Posterior cingulate gyrus (tissue), 11 donors: ENCODE measurements at places on chromosomes 16 and 17.
A peak's percentile ranks its signal among the peaks of the same experiment; 100 is the strongest.

DNA sequence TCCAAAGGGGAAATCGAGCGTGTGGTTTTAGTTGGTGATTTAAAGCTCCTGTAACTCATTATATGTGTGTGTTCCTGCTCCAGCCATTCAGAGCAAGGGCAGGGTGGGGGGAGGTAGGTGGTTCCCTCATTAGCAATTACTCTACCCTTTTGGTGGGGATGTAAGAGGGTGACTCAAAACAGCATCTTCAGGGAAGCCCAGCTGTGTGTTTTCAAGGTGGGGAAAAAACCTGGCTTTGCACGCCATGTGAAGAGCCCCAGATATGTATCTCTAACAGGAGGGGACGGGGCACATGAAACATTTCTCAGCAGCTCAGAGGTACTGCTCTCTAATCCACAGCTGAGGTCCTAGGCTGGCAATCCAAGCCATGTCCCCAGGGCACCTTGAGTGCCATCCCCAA is 241.3 kb upstream of the ZFHX3 start:
- DNase-seq: no peak

DNA sequence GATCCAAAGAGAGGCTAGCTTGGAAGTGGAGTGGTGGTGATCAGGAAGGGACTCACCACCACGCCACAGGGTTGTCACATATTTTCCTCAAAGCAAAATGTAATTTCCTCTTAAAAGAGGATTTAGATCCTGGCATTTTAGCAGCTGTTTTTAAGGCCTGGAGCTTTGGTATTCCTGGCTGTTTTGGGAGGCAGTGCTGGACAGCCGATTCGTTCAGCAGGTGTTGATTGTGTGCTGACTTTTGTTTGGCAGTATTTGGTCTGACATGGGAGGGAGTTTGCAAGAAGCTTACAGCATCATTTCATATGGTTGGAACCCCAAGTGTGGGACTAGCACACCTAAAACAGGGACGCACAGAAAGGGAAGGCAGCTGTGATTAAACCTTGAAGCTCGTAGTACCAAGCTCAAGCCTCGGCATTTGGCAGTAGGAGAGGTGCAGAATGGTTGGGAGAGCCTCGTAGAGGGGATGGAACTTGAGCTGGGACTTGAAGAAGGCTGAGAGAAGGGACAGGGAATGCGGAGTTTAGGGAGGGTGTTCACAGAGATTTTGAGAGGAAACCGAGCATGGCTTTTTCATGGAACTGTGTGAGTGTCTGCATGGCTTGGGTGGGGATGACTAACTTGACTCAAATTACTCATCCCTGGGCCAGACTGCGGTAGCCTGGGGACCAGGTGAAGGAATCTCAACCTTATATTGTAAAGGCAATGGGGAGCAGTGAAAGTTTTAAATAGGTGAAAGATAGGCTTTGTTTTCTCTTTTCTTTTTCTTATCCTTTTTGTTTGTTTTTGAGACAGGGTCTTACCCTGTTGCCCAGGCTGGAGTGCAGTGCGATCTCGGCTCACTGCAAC is 52.3 kb downstream of the RPTOR start:
- DNase-seq: no peak

GRCh38 chr17:51164911-51165679 is 1.1 kb upstream of the NME2 start:
- no peak for DNase-seq

DNA sequence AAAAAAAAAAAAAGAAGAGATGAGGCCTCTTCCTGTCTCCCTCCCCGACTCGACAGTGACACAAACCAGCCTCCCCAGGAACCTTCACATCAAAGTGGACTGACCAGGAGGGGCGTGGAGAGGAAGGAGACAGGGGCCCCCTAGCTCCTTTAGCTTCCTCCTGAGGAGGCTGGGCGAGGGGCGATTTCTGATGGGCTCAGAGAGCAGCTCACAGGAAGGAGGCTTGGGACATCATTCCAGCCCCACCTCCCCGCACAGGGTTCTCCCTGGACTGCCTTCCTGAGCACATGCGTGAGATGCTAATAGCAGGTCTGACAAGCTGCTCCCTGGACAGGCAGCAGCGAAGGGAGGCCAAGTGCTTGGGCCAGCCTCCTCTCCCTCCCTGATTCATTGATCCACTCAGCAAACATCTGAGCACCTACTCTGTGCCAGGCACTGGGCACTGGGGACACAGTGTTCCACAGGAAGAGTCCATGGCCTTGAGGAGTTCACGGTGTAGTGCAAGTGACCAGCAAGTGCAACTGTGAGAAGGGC is 14.4 kb upstream of the DOK4 start:
- DNase-seq: peak; percentile 52

DNA sequence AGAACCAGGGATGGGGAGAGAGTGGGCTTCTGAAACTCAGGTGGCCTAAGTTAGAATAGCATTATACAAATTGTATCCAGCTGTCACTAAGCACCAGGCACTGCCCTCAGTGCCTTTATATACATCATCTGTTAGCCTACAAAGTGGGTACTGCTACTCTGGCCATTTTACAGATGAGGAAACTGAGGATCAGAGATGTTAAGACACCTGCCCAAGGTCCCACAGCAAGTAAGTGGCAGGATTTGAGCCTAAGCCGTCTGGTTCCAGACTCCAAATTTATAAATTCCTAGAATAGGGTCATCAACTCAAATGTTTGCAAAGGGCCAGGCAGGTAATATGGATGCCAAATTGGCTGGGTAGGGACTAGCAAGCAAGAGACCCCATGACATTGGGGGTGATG is 2.3 kb downstream of the ORAI3 start:
- no peak for DNase-seq

DNA sequence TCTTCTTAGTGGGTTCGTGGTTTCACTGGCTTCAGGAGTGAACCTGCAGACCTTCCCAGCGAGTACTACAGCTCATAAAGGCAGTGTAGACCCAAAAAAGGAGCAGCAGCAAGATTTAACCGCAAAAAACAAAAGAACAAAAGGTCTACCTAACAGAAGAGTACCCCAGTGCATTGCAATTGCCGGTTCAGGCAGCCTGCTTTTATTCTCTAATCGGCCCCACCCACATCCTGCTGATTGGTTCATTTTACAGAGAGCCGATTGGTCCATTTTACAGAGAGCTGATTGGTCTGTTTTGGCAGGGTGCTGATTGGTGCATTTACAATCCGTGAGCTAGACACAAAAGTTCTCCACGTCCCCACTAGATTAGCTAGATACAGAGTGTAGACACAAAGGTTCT is 2.0 kb upstream of the ARRB2 start:
- DNase-seq: no peak

DNA sequence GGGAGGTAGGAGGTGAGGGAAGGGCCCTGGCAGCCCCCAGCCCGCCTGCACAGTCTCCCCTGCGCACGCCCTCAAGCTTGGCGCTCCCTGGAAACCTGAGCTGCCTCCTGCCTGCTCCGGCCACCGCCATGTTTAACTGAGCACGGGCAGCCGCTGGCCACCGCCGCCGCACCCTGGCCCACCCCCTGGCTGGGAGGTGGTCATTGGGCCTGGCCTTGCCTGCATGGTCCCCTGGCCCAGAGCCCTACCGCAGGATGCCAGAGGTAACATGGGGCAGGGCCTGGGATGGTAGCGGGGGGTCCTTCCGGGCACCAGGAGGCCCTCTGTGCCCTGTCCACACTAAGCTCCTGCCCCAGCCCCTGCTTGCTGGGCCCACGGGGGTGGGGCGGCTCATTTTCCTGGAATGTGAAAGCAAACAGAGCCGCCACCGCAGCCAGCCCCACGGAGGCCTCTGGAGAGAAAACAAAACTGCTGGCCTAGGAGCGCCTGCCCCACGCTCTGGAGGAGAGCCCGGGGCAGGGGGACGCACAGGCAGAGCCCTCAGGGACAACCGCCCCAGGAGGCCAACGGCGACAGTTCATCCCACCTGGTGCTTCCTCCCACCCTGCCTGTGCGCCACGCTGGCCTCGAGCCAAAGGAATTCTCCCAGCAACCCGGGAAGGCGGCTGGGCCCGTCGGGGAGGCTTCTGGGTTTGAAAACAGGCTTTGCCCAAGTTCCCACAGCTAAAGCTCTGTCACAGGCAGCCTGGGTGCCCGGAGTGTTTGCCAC is 8.9 kb downstream of the NHERF2 start:
- DNase-seq: no peak

DNA sequence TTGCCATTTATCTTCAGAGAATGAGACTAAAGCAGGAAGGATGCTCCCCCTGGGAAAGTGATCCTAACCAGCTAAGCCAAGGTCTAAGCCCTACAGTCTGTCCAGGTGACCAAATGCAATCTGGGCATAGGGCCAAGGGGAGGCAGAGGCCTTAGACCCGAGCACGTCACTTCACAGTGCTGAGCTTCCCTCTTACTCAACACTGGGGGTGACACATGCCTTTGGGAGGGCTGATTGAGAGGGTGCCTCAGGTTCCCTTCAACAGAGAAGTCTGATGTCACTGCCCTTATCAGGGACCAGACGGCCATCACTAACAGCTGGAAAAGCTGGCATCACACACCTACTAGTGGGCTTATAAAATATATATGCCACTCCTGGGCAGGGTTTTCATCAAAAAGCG is 4.0 kb downstream of the CIAO2B start:
- DNase-seq: no peak

DNA sequence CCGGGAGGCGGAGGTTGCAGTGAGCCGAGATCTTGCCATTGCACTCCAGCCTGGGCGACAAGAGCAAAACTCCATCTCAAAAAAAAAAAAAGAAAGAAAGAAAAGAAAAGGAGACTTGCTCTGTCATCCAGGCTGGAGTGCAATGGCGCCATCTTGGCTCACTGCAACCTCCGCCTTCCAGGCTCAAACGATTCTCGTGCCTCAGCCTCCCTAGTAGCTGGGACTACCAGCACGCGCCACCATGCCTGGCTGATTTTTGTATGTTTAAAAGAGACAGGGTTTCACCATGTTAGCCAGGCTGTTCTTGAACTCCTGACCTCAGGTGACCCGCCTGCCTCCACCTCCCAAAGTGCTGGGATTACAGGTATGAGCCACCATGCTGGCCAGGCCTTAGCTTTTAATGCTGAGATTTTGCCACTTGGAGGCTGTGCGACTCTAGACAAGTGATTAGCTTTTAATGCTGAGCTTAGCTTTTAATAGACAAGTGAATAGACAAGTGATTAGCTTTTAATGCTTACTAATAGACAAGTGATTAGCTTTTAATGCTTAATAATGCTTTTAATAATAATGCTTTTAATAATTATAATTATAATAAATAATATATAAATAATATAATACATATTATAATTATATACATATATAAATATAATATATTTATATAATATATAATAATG is 9.6 kb downstream of the LDAF1 start:
- no peak for DNase-seq

DNA sequence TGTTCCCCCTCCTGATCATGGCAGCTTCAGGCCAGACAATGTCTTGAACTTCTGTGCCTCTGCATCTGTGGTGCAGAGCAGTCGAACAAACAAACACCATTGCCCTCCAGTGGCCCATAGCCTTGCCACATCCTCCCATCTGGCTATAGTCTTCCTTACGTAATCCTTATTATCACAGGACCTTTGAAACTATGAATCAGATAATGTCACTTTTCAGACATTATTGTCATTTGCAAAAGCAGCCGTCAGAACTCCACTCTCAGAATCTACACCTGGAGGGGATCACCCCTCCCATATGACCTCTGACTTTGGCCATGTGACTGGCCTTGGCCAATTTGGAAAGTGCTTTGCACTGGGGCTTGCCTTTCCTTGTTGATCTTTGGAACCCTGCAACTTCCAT is 387.3 kb downstream of the MAF start:
- no peak for DNase-seq

- DNase-seq: no peak
Measured at GRCh38 chr16:53600126-53600525, 97.1 kb upstream of the AKTIP start.

- DNase-seq: no peak
Measured at GRCh38 chr17:72613396-72613795, 479.1 kb downstream of the SLC39A11 start.

- DNase-seq: no peak
Measured at GRCh38 chr16:80984124-80984892, 22.4 kb downstream of the CMC2 start.

GRCh38 chr16:470418-470817 is 45.0 kb downstream of the RAB11FIP3 start:
- DNase-seq: no peak

DNA sequence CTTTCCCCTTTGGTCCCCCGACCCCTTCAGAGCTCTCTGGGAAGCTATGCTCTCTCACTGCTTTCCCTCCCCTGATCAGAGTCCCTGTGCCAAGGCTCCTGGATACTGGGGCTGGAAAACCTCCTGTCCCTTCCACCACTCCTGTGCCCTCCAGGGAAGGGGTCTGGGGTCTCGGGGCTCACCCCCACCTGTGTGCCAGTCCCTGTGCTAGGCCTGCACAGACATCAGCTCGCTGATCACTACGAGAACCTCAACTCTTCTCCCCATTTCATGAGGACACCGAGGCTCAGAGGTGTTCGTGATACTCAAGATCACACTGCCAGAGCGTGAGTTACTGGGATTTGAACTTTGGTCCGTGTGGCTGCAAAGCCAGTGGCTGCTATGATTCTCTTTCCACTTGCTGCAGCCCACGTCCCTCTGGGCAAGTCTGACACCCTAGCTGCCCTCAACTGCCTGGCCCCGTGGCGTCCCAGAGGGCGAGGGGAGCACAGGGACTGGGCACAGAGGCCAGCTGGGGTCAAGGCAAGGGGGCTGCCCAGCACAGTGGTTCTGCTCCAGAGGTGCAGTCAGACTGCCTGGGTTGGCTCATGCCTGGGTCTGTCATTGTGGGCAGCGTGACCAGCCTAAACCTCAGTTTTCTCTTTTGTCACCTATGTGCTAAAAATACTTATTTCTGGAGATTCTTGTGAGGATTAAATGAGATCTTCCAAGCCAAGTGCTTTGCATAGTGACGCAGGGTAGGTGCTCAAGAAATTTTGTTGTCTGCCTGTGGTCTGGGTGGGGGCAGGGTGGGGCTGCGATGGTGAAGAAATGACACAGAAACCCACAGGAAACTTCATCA is 43.8 kb upstream of the TOB1 start:
- peak; percentile 28 for DNase-seq

- no peak for DNase-seq
Measured at GRCh38 chr16:30382111-30382881, at the start of gene SEPTIN1. TSS of gene SEPTIN1 (minus strand) at chr16:30382561. CDS start at chr16:30382542, 19 bp downstream.

- no peak for DNase-seq
Measured at GRCh38 chr16:61934601-61935000, 101.6 kb downstream of the CDH8 start.

- no peak for DNase-seq
Measured at GRCh38 chr16:70737377-70738082, 51.7 kb upstream of the MTSS2 start.

DNA sequence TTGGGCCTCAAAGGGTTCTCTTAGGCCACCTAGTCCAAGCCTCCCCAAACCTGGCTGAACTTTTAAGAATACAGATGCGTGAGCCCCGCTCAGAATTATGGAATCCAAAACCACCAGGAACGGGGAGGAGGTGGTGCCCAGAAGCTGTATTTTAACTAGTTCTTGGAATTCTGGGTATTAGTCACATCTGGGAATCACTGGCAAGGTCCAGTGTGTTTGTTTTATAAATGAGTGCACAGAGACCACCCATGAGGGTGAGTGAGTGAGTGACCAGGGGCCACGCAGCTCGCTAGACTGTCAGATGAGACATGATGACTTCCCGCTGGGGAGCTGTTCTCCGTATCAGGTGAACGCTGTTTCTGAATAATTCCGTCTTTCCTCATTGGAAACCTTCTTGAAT is 14.2 kb downstream of the KLHL36 start:
- DNase-seq: no peak

- DNase-seq: no peak
Measured at GRCh38 chr17:27460196-27460725, 4.0 kb downstream of the KSR1 start.
